ENCODE measurements at places on chromosomes 13 and 19.

- DNase-seq = no peak
Measured at GRCh38 chr19:30202060-30202600, 170.1 kb upstream of the ZNF536 start.

- no peak for DNase-seq
Measured at GRCh38 chr13:26095846-26096610, 44.2 kb upstream of the SHISA2 start.

DNA sequence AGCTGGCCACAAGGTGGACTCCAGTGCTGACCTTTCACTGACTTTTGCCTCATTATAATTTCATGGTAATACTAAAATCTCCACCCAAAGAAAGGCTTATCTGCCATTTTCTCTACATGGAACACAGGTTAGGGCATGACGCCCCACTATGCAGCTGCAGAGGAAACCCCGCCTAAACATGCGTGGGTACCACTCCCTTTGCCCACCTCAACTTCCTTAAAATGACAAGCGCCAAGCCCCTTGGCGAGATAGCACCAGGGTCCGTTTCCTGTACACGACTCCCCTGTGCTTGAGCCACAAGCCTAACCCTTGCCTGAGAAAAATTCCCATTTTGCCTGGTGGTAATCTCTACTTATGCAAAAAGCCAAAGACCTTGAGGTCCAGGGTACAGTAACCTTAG lies 36.0 kb upstream of the PABPC3 start:
- DNase-seq = no peak

DNA sequence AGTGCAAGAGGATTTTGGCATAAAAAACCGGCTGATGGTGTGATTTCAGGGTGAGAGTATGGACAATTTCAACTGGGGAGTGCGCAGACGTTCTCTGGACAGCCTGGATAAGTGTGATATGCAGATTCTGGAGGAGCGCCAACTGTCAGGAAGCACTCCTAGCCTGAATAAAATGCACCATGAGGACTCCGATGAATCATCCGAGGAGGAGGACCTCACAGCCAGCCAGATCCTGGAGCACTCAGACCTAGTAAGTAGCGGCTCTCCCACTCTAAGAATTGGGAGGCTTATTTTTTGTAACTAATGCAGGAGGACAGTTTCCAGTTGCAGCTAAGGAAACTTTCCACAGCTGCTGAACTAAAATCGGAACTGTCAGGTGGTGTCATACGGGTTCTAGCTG lies 53.6 kb downstream of the ZAR1L start:
- peak; percentile 83 for DNase-seq

GRCh38 chr13:51620165-51620983 lies 36.1 kb downstream of the WDFY2 start:
- no peak for DNase-seq

GRCh38 chr13:28505543-28506135 lies 10.7 kb upstream of the FLT1 start:
- DNase-seq = no peak

GRCh38 chr13:51225029-51225428 lies 2.8 kb downstream of the FAM124A start:
- no peak for DNase-seq

DNA sequence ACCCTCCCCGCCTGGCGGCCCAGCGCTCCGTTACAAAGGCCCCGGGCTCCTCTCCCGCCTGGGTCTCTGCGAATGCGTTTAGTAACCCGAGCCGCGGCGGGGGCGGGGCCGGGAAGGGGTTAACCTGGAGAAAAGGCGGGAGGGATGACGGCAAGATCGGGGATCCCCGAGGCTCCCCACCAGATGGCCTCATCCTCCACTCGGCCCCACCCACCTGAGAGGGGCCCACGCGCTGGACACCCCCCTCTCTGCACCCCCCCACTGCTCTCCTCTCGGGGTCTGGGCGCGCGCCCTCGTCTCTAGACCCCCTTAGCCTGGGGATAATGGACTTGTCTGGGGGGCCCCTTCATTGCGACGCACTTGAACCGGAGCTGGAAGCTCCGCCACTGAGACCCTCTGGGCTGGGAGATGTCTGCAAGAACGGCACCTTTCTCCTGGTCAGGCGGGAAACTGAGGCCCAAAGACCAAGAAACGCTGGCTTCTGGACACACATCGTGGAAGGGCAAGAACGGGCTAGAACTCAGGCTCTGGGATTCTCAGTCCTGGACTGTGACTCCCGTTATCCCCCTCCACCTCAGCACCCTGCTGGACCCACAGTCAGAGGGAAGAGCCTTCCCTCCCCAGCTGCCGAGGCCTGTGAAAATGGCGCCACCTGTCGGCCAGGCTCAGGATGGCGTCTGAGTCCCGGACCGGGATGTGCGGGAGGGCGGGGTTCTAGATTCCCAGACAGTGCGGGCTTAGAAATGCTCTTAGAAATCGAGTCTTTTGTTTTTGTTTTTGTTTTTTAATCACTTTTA lies 2.9 kb upstream of the LTBP4 start:
- DNase-seq = no peak

DNA sequence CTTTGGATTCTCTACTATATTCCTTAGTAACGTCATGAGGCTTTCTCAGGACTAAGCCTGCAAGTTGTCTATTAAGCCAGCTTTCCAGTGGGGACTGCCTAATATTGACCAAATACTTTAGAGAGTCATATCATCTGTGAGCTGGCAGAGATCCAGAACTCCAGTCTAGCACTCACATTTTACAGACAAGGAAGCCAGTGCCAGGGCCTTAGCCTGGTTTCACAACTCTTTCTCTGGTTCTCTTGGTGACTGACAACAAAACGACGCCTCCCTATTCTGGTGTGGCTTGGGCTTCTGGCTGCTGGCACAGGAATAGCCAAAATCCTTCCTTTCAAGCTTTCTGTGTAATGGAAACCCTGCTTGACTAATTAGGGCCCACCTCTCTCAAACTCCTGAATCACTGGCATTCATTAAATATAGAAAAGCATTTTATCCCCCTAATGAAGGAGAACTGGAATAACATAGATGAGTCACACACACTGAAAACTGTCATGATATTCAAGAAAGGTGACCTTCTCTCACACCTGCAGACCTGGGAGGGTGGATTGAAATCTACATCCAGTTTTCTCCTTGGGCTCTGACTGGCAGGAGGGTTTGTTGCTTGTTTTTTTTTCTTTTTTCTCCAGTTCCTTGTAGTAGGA lies 75.2 kb upstream of the UBL3 start:
- peak; percentile 58 for DNase-seq

DNA sequence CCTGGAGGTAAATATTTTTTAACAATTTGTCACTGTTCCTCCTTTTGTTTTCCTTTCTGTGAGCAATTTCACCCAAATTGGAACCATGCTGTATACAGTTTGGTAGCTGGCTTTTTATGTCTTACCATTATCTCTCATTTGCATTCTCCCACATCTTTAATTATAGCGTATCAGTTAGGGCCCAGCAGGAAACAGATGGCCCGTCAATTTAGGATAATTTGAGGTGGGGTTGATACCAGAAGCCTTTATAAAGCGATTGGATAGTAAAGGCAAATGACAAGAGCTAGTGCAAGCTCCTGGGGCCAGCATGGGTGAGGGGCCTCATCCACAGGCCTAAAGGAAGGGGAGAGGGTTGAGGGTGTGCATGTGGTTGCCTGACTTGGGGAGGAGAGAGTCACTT lies 3.8 kb upstream of the IFNL4 start:
- no peak for DNase-seq

DNA sequence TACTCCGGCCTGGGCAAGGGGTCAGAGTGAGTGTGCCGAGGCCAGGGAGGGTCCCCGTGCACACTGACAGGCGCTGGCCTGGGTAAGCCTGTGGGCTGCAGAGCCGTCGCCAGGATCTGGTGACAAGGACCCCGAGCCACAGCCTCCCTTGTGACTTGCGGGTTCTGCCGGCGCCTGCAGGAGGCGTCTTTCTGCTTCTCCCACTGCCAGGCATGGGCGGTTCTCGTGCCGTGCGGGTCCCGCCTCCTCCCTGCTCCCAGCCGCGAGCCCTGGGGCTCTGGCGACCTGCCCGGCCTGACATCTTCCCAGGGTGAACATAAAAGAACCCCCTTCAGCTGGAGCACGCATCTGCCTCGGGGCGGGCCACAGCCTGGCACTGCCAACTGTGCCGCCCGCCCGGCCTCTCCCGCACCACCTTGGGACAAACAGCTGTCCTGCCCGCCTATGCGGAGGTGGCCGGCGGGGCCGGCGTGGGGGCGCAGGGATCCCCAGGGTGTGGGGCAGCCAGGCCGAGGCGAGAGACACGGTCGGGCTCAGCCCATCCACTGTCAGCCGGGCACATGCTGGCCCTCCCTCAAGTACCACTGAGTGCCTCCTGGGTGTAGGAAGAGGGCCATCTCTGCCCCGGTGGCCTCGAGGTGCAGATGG lies 1.5 kb upstream of the HCN2 start:
- no peak for DNase-seq

GRCh38 chr13:59504407-59504806 lies 659.3 kb downstream of the DIAPH3 start:
- DNase-seq = no peak

DNA sequence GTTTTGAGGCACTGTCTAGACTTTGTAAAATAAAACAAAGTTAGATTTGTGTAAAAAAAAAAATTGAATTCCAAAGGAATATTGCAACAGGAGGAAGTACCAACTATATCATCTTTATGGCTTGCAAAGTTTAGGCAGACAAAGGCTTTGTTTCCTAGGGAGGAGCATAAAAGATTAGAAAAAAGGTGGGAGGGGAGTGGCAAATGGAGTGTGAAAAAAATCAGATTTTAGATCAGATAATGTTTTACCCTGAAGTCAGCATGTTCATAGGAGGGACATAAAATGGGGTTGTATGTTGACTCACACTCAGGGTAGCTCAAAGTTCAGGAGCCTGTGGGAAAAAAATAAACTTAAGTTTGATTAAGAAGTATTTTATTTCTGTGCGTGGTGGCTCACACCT lies 3.7 kb downstream of the ZNF85 start:
- peak; percentile 20 for DNase-seq

DNA sequence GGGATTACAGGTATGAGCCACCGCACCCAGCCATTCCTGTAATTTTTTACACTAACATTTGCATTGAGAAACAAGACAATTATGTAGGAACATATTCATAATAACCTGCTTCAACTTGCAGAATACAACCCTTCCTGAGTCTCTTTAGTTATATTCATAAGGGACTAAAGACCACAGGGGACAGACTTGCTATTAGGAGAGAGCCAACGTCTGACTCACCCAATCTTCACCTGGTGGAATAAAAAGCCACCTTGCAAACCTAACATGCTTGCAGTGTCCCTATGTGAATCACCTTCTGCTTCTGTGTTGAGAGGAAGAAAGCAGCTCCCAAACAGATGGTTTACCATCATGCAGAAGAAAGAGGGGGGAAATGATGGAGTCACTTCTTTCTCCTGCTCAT lies 456.1 kb downstream of the PCDH9 start:
- no peak for DNase-seq

GRCh38 chr19:19628501-19629134 lies 598 bp upstream of the LPAR2 start:
- DNase-seq = peak; percentile 36

GRCh38 chr19:17834350-17835181 lies 13.2 kb downstream of the JAK3 start:
- DNase-seq = no peak

DNA sequence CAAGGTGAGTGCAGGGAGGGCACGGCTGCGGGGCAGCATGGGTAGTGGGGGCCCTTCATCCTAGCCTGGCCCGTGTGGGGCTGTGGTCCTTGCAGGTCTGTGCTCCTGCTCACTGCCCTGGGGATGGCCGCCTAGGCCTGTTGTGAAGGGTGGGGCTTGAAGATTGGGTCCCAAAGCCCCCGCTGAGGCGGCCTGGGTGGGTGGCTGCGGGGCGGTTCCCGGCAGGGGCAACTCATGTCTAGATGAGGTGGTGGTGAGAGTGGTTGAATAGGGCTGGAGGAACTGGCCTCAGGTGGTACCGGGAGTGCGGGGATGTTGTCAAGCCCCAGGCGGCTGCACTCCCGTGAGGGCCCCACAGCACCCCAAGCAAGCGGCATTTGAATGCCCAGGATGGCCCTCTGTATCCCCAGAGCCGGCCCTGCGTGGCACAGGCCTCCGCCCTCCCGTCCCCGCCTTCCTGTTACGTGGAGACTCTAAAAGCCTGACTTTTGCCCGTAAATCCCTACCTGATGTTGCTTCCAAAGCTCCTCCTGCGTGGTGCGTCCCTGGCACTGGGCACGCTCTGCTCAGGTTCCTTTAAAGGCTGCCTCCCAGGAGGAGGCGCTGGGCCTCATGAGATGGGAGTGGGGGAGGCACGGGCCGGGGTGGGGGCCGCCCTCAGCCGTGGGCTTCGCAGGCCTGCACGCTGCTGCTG lies 15.0 kb downstream of the SPPL2B start:
- no peak for DNase-seq

- DNase-seq = no peak
Measured at GRCh38 chr13:43688227-43688907, 98.4 kb downstream of the ENOX1 start.

DNA sequence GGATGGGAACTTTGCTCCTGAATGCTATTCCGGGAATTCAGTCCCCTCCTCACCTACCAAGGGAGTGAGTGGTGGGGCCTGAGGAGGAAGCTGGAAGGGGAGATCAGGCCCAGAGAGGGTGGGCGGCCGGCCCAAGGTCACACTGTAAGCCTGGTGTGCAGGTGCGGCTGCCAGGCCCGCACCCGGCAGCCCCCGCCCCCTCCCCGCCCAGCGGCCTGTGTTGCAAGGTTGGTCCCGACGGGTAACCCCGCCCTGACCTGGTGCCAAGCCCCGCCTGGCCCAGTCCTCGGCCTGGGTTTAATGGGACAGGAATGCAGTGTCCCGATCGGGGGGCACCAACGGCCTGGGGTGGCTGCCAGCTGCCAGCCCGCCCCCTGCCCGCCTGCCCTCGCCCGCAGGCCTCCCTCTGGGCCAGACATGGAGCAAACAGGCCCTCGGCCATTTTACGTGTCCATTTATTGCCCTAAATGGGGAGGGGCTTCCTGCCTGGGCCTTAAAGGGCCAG lies 5.5 kb downstream of the ZBTB7A start:
- no peak for DNase-seq

DNA sequence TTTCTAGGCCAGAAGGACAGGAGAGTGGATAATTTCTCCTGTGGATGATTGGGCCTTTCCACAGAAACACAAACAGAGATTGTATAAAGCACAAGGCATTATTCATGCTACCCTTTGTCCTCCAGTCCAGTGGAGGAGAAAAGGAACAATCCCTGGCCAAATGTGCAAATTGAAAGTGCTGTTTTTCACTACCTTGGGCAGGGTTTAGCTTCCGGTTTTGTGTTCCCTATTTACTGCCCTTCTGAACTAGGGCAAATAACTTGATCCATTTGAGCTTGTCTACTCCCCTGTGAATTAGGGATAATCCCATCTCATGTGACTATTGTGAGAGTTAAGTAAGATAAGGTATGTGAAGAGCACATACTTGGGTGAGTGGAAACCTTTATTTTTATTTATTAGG lies 13.3 kb downstream of the PDX1 start:
- DNase-seq = no peak

DNA sequence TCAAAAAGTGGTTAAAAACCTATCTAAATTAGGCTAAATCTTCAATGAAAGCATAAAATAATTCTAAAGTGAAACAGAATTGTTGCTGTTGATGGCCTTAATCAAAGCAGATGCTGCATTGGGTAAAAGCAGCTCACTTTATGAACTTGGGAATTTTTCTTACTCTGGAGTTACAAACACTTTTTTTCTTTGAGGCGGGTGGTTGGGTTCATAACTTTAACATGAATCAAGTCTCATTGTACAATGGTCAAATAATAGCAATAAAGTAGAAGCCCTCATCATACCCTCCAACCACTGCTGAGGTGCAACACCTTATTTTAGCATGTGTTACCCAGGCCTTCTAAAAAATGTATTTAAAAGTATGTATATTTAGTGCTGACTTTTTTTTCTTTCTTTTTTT lies 29.1 kb downstream of the NUP58 start:
- DNase-seq = peak; percentile 42

- no peak for DNase-seq
Measured at GRCh38 chr13:33348366-33348765, 62.8 kb upstream of the STARD13 start.

GRCh38 chr13:40653527-40654318 lies 12.7 kb downstream of the FOXO1 start:
- no peak for DNase-seq
